Lower leg skin (tissue), 4 donors: ENCODE measurements at places on chromosomes 7 and 10. TPM values are rescaled to one million over a fixed set of nuclear protein-coding genes. Genes with fewer than 3 reads are reported as not detected.
A peak's percentile ranks its signal among the peaks of the same experiment; 100 is the strongest.

GRCh38 chr7:99120916-99121315 is 23.0 kb downstream of the SMURF1 start:
- no peak for DNase-seq

The MINPP1 gene
- total RNA-seq, result 23.7 TPM

DNA sequence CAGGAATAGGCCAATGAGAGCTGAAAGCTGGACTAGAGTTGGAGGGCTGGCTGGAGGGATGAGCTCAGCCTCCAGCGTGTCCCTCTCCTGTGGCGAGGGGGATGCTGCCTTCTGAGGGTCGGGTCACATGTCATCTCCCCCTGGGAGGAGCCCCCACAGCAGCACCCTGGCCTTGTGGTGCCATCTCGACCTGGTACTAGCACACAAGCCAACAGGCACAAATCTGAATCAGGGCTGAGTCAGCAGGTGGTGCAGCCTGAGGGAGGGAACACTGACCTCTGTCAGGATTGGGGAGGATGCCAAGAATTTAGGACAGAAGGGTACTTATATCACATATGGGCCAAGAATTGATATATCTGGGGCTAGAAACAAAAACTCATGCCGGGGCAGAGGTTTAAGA is 280.4 kb downstream of the CELF2 start:
- peak; percentile 74 for DNase-seq

DNA sequence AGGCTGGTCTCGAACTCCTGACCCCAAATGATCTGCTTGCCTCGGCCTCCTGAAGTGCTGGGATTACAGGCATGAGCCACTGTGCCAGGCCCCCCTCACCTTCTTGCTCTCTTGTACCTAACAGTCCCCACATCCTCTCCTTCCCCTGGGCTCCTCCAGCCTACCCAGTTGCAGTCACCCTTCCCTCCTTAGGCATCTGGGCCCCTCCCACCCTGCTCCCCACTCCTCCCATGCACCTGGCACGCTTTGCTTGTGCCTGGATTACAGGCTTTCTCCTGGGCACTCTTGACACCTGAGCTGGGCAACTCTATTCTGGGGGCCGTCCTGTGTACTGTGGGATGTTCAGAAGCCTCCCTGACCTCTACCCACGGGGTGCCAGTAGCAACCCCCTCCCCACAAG is 3.0 kb downstream of the CLDN15 start:
- no peak for DNase-seq

DNA sequence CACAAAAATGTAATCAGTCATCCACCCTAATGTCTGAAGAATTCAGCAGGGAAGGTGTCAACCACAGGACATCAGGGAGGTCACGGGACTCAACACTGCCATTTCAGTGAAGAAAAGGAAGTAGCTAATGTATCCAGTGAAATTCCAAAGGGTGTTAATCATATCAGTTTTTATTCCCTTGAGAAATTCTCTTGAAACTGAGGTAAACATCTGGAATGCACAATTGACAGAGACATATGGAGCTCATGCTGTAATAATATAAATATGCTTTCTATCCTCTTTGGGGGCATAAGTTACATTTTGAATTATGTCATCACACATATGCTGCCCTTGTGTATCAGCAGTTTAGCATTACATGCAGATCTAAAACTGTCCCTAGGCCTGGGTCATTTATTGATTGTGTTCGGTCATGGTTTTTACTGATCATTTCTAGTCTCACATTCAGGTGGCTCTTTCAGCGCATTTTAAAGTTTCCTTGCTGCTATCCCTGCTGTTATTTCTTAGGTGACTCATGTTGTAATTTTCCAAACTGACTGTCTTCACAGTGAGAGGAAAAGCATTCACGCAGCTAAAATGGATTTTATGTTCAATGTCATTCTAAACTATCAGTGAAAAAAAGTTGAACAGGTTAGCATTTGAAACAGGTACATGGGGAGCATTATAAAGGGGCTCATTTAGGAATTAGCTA is 273.9 kb downstream of the TSPAN12 start:
- DNase-seq, result no peak

The CYP3A7 gene
- not detected for total RNA-seq

DNA sequence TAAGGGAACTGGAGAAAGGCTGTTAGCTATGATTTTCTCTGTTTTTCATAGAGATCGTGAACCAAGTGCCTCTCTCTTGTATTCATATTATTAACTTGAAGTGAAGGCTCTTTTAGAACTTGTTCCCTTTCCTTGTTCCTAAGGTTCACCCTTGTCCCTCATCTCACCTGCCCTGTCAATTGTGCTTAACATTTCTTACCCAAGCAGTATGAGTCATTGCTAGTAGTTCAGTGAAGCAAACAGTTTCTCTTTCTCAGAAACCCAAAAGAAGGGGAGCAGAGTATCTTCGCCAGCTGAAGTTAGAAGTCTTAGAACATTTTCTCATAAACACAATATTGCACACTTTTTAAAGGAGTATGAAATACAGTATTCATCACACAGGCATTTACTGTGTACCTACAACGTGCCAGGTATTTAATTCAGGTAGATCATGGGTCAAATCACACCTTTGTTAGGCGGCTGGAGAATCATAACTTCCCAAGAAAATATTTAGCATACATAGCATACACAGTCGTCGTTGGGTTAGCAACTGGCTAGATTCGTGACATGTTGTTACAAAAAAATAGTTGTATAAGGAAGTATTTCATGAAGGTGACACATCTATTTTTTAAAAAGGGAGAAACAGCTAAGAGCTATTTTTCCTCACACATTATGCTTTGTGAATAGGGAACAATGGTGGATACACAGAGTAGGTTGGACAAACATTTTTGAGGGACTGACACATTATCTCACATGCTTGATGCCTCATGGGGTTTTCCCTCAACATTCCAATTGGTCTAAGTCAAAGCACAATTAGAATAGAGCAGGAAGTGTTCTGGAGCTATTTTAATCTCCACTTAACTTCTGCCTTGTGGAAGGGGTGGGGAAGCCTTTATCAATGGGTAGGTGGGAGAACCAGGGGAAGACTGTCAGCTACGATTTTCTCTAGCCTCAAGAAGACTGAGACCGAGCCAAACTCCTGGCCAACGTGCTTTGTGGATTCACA is 13.2 kb downstream of the HDAC9 start:
- DNase-seq, result no peak

GRCh38 chr7:2805213-2805944 is 38.7 kb downstream of the GNA12 start:
- DNase-seq, result peak; percentile 48

DNA sequence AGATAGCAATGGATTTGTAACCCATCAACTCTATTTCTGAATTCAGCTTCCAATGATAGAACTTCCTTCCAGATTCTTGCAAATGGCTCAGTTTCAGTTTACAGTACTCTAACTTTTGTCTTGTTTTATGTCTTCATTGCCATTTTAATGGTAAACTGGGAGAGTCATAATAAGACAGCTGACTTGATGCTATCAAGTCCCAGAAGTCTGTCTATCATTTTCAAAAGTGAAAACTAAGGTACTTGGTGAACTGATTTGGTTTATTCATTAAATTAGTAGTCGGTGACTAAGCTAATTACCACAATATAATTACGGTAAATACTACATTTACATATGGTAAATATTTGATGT is 25.0 kb downstream of the RTKN2 start:
- DNase-seq, result no peak

The ZNF488 gene
- total RNA-seq, result 2.0 TPM

DNA sequence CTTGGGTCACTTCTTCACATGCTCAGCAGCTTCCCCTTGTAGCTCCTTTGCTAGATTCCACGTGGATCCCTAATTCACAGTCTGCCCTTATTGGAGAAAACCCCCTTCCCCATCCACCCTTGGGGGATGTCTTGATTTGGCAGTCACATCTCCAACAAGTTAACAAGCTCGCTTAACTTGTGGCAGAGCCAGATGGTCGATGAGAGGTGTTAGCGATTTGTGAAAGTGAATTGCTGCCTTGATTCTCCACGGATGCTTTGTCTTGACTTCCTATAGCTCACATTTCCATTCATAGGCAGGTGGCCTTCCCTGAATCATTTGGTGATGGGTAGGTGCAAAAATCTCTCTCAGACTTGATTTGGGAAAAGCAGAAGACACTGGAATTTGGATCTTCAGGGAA is 387.9 kb downstream of the TCERG1L start:
- no peak for DNase-seq

- no peak for DNase-seq
These were observed 84.9 kb downstream of the INHBA start for GRCh38 chr7:41617987-41618386.

- DNase-seq, result no peak
These were observed 181.4 kb downstream of the ARID5B start for GRCh38 chr10:62082729-62083411.

The HGF gene
- 1.4 TPM for total RNA-seq

The ANKRD61 gene
- not detected for total RNA-seq

DNA sequence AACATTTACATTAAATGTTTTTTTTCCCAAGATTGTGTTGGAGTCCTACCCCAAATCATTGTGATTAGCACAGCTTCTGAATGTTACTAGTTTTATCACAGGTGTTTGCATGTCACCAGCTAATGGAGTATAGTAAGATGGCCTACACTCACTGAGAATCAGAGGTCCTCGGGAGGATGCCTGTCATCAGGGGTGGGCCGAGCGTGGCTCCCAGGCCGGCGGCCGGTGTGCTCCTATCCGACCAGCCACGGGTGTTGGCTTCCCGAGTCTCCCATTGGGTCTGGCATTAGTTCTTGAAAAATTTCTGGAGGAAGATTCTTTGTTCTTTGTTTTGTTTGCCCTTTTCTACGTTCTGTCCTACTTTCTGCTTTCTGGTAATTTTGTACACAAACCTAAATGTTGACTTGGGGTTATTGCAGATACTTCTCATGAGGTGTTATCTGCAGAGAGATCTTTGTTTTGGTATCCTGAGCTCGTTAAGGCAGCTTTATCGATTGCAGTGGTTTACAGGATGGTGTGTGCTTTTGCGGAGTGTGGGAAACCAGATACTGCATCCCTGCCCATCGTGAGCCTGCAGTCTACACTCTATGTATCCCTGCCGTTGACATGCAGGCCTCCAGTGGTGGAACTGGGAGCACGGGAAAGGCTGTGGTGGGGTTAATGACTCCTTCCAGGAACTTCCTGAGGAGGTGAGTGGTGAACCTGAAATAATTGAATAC is 67.3 kb upstream of the DNAJB6 start:
- no peak for DNase-seq

- DNase-seq, result no peak
These were observed 16.7 kb downstream of the TMEM120A start for GRCh38 chr7:75977743-75978142.

DNA sequence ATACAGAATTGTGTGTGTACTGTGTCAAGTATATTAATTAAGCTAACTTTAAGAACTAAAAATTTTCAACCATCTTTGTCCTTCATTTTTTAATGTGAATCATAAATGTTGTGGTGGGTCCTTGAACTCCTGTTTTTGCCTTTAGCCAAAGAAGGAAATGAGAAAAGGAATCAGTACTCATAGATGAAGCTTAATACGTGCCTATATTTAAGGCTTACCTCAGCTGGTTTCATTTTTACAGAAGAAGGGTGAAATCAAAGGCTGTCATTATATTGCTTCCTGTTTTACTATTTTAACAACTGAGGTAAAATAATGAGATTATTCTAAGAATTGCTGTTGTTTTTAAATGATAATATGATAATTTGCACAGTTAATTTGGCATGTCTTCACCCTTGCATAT is 6.3 kb upstream of the SNX13 start:
- DNase-seq, result no peak
